ENCODE measurements at places on chromosomes 2 and 18.

GRCh38 chr2:179098080-179098689, 48.2 kb upstream of the CCDC141 start:
- no peak for DNase-seq

DNA sequence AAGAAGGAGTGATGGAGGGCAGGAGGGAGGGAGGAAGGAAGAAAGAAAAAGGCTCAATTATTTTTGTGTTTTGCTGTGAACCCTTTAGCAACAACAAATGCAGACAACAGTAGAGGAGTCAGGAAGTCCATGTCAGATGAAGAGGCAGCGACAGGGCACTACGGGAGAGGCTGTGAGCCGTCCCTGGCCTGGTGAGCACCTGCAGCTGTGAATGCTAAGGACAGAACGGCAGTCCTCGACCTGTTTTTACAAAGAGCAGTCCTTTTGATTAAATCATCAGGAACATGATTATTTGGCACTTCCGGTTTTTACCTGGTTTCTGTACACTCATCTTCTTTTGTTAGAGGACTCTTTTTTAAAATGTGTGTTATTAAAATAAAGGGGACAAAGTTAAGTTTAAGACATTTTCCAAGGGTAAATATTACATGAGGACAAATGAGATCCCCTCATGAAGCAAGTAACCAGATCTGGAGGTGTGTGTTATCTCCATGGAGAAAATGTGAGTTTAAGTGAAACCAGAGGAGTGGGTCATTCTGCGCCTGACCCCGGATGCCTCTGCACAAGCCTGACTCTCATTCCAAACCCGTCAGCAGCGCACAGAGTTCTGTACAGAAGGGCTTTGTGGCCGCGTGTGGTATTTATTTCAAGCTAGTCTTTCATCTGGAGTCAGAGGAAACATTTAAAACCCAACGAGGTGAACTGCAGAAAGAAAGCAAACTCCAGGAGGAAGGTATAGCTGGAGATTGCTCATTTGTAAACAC, 492.5 kb downstream of the SOX11 start:
- no peak for DNase-seq

DNA sequence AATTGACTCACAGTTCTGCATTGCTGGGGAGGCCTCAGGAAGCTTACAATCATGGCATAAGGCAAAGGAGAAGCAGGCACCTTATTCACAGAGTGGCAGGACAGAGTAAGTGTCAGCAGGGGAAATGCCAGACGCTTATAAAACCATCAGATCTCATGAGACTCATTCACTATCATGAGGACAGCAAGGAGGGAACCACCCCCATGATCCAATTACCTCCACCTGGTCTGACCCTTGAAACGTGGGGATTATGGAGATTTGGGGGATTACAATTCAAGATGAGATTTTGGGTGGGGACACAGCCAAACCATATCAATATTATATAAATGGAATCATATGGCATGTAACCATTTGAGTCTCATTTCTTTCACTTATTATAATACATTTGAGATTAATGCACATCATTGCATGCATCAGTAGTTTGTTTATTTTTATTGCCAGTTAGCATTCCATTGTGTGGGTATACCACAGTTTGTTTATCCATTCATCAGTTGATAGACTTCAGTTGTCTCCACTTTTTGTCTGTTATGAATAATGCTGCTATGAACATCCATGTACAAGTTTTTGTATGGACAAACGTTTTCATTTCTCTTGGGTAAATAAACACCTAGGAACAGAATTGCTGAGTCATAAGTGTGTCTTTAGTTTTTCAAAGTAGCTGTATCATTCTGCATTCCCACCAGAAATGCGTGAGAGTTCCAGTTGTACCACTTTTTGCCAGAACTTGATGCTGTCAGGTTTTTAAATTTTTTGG, 5.8 kb upstream of the SRBD1 start:
- no peak for DNase-seq

GRCh38 chr2:42141687-42142546, 27.2 kb upstream of the EML4 start:
- peak; percentile 13 for DNase-seq

- no peak for DNase-seq
Measured at GRCh38 chr18:8706791-8707555, 1.6 kb downstream of the MTCL1 start.

GRCh38 chr2:3151153-3151918, 226.3 kb downstream of the EIPR1 start:
- no peak for DNase-seq

Measured in activated CD4-positive, alpha-beta T cell treated with anti-CD3 and anti-CD28 coated beads for 48 hours (primary cell).